ENCODE measurements at places on chromosomes 2 and 18.

GRCh38 chr2:196172951-196173350 lies 1.6 kb upstream of the STK17B start:
- no peak for DNase-seq

DNA sequence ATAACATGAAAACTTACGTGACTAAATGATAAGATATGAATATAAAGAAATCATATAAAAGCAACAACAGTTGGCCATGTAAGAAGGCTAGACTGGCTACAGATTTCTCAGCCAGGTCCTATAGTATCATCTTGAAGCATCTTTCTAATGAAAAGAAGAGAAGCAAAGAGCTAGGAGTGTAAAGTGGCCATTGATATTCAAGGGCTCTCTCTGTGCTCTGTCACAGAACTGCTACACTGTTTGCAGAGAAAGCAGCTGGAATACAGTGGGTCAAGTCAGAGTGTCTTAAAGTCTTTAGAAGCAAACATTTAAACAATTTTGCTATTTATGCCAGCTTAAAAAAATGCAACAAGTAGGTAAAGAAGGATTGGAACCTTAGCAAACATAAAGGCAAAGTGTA lies 118.8 kb downstream of the SCN9A start:
- no peak for DNase-seq

DNA sequence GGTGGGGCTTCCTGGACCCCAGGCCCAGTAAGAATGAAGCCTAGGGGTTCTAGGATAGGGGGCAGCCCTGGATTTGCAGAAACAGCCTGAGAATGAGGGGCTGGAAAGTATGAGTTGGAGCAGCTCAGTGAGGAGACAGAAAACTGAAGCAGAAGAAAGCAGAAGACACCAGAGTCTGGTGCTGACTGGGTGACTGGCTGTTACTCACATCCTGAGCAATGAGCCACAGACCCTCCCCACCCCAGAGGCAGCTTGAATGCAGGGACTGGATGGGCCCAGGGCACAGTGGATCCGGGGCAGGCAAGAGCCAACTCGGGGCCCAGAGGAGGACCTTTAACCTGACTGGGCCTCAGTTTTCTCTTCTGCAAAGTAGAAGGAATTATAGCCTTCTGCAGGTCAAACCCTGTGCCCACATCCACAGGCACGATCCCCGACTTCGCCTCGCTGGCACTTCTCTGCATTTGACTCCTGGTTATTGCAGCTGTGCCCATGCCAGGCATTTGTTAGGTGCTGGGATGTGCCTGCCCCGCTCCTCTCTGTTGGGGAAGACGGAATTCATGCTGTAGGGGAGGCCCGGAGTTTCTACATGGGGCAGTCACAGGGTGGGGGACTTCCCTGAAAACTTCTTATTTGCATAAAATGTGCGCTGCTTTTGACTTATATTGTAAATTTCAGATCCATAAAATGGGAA lies 8.5 kb downstream of the STEAP3 start:
- DNase-seq: no peak

DNA sequence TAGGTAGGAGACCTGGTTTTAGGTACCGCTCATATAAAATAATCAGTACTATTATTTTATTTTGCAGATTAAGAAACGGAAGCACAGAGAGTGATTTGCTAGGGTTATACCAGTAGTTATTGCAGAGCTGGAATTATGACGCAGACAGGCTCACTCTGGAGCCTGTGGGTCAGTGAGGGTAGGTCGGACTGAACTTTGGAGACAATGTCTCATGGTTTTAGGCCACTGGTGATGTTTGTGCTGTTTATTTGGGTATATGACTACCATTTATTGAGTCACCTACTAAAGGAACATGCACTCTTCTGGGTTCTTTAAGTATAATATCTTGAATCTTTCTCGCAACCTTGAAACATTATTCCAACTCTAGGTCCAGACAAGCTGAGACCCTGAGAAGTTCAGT lies 33.5 kb upstream of the IL1R1 start:
- DNase-seq: no peak

- DNase-seq: no peak
Observed at GRCh38 chr2:45046786-45047185, 37.5 kb upstream of the SIX2 start.

GRCh38 chr2:200748779-200749178 lies 62.9 kb upstream of the BZW1 start:
- DNase-seq: no peak

DNA sequence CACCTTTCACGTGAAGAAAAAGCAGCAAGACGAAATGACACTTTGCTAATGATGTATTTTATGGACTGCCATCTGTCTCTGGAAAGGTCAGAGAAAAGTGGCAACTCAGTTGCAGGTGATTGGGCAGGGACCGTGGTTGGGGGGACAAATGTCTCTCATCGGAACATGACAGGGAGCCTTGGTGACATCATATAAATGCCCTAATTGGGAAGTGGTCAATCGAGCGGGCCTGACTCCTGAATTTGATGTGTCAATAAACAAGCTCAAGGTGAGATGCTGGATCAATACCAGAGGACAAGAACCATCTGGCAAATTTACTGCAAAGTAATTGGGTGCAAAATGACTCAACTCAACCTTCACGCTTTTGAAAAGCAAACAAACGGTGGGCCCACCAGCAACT lies 151.9 kb upstream of the SKOR2 start:
- no peak for DNase-seq

- no peak for DNase-seq
Observed at GRCh38 chr2:239235311-239235710, 165.5 kb downstream of the HDAC4 start.

DNA sequence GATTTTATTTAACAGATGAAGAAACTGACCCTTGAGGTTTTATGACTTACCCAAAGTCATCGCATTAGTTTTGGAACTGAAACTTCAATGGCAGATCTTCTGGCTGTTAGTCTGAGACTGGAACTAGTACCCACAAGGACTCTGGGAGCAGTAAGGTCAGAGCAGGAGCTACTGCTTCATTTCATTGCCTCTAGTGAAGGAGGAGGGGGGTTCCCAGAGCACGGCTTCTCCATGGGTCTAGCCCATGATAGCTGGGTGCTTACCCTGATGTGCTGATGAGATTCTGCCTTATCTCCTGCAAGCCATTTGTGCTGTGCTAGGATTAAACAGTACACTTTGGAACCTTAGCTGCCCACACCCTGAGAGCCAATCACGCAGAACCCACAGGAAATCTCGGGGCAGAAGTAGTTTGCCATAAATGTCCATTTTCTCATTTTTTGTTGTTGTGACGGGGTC lies 5.4 kb upstream of the RNASEH1 start:
- no peak for DNase-seq

- no peak for DNase-seq
Observed at GRCh38 chr2:96404446-96405373, 69.1 kb downstream of the NCAPH start.

DNA sequence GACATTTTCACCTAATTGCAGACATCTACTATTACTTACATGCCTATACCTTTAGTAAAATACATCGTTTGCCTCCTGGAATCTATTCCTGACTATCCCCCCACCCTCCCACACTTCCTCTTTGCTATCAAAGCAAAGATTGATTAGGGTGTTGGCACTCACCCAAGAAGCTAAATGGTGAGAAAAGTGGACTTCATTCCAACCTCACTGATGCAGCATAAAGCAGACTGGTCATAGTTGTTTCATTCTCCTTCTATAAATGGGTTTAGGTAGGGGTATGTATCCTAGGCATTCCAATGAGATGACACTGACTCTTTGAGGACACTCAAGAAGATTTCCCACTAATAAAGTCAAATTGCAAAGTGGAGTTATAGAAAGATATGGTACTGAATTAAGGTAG lies 97.4 kb downstream of the LRP1B start:
- DNase-seq: no peak

DNA sequence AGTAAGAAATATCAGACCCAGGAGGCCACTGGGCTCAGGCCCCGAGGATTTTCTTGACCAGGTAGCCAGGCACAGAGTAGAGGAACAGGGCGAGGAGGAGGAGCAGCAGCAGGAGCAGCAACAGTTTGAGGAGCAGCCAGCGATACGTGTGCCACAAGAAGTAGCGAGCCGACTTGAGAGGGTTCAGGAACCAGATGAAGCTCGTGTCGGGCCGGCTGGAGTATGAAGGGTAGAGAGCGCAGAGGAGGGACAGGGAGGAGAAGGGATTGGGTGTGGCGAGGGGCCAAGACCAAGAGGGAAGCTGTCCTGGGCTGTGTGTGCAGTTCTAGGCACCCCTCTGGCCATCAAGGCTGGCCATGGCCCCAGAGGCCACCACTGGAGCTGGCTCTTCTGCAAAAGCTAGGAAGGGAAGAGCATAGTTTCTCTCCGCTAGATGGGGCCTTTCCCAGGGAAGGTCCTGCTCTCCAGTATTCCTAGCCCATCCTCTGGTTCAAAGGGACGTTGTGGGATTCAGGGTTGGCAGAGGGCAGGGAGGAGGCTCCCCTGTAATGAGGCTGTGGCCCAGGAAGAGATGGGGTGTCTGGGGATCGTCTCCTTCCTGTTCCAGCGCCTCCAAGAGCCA lies 17.8 kb downstream of the OTOF start:
- DNase-seq: peak; percentile 28

DNA sequence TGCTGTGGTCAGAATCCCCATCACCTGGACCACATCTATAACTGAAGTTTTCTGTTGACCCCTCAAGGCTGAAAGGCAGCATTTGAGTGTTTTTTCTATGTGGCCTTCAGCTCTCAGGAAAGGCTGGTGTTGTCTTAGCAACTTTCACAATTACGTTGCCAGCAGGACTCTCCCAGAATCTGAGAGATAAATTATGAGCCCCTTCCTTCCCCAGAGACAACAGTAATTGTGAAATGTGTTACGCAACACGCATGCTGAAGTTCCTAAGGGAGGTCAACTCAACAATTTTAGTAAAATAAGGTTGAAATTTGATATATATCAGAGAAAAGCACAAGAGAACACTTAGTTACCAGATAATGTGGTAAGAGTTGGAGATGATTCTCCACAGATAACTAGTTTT lies 216.5 kb upstream of the SLC8A1 start:
- DNase-seq: no peak

DNA sequence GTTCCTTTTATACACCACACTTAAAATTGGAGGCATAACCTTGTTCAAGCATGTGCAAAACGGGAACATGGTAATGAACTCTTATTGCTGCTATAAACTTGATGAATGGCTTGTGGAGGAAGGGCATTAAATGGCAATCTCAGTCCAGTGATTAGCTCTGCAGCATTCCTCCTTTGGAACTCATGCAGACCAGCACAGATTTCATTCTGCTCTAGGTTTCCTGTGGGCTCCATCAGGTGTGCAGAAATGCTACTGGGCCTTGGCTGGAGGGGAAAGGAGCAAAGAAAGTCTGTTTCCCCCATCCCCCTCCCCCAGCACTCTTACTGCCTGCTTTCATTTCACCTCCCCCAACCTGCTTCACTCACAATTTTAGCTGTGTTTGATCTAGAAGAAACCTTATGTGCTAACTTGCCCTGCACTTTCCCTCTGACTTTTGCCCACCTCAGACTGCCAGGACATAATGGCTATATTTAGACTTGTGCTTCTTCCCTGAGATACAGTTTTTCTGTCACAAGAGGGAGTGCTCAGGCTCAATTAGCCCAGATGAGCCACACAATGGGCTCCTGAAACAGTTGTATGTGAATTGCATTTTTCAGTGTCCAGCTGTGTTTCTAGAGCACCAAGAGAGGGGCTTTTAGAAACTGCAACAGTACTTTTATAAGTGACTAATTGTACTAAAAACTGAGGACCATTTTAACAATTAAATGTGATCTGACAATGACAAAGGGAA lies 109.8 kb downstream of the FSHR start:
- DNase-seq: no peak

- no peak for DNase-seq
Observed at GRCh38 chr2:97967216-97967592, 28.5 kb downstream of the TMEM131 start.

- no peak for DNase-seq
Observed at GRCh38 chr2:150591496-150592285, 104.2 kb upstream of the RND3 start.

DNA sequence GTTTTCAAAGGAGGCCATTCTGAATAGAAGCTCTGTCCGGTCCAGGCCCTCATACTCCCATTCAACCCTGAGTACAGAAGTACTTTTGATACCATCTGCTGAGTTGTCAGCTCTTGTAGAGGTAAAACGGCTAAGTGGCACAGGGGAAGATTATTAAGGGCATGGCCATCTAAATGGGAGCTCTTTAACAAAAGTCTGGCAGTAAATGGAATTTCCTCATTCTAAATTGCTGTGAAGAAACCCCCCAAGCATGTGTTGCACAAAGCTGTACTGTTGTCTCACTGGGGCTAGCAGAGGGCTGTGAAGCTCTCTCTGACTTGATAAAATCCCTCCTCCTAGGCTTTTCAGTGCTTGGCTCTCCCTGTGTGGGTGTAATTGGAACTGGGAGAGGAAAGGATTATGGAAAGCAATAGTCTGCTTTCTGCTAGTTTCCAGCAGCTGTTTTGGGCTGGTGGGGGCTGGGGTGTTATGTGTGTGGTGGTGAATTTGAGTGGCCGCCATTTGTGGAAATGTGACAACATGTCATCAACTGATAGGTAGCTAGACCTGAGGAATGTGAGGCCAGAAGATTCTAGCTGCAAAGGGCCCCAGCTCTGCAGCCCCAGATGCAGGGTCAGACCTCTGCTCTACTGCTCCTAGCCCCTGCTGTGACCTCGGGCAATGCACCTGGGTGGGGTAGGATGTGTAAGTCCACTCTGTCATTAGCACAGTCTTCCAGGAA lies 65.1 kb downstream of the MAP4K4 start:
- DNase-seq: no peak

DNA sequence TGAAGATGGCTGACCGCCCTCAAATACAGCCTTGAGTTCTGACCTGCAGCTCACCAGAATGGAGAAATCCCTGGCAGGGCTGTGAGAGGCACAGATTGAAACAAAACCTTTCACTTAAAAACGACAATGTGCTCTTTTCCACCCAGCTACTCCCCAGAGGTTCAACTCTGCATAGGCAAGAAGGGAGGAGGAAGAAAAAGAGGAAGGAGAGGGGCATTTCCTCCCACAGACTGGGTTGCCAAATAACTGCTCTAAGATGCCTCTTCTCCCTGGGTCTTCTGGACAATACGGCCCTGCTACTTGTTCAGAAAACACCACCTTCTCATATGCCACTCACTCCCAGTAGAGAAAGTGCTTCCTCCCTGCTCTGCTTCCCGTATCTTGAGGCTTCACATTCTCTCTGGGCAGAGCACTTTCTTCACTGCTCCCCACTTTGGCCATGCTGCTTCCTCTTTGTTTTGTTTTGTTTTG lies 136.4 kb upstream of the SLC1A4 start:
- no peak for DNase-seq

GRCh38 chr2:204720874-204721273 lies 175.6 kb downstream of the PARD3B start:
- no peak for DNase-seq

GRCh38 chr2:42196403-42197267 lies 27.5 kb downstream of the EML4 start:
- peak; percentile 48 for DNase-seq
